ENCODE measurements at places on chromosomes 16 and 17.

DNA sequence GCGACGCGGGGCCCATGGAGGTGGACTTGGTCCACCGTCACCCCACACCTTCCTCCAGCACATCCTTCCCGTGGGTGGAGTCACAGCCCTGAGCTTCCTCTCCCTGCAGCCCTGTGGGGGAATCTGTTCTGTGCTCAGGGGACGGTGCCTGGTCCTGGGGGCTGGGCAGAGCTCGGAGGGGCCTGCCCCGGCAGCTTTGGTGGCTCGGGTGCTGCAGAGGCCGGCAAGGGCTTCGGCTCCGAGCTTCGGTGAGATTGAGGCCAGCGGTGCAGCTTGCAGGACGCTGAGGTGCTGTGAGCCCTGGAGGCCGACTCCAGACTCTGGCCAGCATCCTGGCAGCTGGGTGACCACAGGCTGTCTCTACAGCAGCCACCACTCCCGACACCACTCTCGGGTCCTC lies 36.4 kb downstream of the METRNL start:
- no peak for DNase-seq

DNA sequence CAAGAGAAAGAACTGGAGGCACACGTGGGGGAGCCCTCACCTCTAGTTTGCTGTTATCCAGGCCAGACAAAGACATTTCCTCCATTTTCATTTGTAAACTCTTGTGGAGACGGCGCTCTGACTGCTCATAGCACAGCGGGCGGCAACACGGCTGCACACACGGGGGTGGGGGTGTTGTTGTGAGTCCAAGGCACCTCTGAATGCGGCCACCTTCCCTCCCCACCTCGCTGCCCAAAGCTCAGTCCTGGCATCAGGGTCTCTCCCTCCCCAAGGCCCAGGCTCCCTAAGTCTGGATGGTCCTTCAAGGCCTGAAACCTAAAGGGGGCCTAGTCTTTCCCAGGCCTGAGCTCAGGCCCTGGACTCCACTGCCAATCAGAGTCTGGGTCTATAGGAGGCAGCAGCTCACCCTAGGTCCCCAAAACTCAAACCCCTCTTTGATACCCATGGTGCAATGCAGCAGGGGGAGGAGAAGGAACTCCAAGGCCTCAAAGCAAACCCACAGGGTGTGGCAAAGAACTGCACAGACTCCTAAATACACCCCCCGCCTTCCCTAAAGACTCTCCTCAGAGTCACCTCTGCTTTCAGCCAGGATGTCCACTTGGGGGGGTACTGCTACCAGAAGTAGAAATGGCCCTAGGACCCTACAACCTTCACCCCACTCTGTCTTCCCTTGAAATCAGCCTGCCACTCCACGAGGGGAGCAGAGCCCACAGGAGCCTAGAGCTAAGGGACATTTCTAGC lies 1.5 kb downstream of the ATXN7L3 start:
- no peak for DNase-seq

DNA sequence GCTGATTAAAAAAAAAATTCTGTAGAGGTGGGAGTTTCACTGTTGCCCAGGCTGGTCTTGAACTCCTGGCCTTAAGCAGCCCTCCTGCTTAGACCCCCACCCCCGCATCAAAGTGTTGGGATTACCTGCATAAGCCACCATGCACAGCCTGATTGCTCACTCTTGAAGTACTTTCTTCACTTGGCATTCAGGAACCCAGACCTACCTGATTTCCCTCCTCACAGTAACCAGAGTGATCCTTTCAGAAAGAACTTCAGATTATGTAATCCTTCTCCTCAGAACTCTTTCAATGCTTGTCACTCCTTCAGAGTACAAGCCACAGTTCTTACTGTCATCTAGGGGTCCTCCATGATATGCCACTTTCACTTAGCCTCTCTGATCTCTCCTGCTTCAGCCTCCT lies 1.4 kb downstream of the EFCAB13 start:
- no peak for DNase-seq

DNA sequence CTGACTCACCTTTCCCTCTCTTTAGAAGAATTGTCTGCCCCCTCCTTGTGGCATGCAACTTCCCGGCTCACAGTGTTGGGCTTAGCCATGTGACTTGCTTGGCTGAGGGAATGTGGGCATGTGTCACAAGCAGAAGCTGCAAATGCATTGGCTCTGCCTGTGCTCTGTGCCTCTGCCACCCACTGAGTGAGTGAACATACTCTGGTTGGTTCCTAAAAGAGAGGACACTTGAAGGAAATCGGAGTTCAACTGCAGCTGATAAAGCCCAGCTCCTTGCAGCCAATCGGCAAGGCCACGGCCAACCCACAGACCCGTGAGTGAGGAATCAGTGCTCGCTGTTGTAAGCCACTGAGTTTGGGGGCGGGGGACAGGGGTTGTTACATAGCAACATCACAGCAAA lies 10.9 kb upstream of the GINS2 start:
- peak; percentile 56 for DNase-seq

- no peak for DNase-seq
These were observed 6.2 kb downstream of the APPBP2 start for GRCh38 chr17:60519795-60520194.

- DNase-seq, result no peak
These were observed 916.1 kb downstream of the KCNJ2 start for GRCh38 chr17:71085238-71086033.

- no peak for DNase-seq
These were observed 226.0 kb upstream of the C16orf82 start for GRCh38 chr16:26840691-26841090.

- peak; percentile 65 for DNase-seq
These were observed 39.7 kb downstream of the REXO5 start for GRCh38 chr16:20846030-20846429.

GRCh38 chr16:85872734-85873133 lies 26.2 kb upstream of the IRF8 start:
- peak; percentile 58 for DNase-seq

Measured in Right ventricle myocardium superior (tissue), 1 donor.